ENCODE measurements at places on chromosomes 1 and 21. TPM values are rescaled to one million over a fixed set of nuclear protein-coding genes. Genes with fewer than 3 reads are reported as not detected.

The LORICRIN gene
- total RNA-seq: not detected

The CRNN gene
- not detected for total RNA-seq

DNA sequence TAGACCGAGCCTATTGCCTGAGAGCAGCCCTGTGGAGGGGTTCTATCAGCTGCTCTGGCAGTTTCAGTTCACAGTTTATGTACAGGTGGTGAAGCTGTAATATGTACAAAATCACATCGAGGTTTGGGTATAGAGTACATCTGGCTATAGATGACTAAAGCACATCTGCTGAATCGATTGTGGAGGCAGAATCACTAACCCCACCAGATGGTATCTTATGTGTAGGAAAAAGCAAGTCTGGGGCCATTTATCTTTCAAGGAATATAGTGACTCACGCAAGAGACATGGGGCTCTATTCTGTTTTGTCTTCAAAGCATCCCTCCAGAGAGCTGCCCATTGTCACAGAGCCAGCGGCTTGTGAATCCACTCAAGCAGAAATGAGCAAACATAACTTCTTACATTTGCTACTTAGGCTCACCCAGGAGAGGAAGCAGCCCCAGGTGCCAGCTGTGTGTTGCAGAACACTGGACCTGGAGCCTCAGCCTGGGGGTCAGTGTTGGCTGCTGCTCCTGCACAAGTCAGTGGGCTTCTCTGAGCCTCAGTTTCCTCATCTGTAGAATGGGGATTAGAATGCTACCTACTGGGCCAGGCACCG is 21.3 kb downstream of the MIIP start:
- peak; percentile 59 for DNase-seq

DNA sequence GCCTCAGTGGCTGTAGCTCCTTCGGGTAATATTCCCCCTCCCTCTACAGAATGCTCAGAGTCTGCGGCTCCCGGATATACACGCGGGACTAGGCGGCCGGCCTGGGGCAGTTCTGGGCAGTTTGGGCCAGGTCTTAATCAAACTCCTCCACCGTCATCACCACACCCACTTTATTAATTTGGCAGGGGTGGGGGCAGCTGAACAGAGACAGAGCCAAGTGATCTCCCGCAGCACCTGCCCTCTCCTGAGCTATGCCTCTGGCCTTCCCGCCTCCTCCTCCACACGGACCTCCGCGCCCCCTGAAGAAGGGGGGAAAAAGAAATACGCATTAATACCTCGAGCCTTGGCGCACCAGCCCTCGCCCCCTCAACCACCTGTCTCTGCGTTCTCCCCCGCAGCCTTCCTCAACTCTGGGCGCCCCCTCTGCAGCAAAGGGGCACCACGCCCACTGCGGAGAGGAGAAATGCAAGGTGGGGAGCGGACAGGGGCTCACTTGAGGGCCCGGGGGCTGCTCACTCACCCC is 42.6 kb downstream of the CD34 start:
- peak; percentile 60 for DNase-seq

DNA sequence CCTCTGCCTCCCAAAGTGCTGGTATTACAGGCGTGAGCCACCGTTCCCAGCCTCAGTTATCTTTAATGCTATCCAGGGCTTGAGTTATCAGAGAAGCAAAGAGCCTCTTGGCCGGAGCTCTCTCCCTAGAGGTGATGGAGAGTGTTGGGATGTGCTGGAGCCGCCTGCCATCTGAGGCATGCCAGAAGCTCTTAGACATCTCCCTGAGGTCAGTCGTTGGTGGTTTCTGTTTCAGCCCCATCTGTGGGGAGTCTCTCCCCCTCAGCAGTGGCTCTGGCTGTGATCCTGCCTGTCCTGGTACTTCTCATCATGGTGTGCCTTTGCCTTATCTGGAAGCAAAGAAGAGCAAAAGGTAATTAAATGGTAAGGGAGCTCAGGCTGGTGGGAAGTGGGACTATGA is 11.6 kb upstream of the ZNF691 start:
- DNase-seq: no peak

DNA sequence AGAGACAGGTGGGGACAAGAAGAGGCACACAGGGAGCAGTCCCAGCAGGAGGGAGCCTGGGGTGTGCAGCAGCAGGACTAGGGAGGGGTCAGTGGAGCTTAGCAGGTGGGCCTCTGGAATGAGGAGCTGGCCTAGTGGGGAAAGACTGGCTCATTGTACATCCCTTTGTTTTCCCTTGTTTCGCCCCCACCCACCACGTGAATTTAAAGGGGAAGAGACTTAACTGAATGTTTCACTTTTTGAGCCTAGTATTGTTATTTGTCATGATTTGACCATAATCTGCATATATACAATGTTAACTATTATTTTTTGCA is 181.7 kb downstream of the DHRS3 start:
- DNase-seq: no peak

DNA sequence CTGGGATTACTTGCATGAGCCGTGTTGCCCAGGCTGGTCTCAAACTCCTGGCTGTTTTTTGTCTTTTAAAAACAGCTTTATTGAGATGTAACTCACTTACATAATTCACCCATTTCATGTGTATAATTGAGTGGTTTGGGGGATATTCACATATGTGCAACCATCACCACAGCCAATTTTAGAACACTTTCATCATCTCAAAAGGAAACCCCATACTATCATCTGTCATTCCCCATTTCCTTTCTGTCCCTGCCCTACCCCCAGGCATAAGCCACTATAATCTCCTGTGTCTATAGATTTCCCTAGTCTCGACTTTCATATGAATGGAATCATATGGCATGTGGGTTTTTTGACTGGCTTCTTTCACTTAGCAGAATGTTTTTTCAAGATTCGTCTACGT is 43.3 kb downstream of the GPR137B start:
- DNase-seq: no peak
